Renal cortical epithelial cell (primary cell): ENCODE measurements at places on chromosomes 2 and 18. TPM values are rescaled to one million over a fixed set of nuclear protein-coding genes. Genes with fewer than 3 reads are reported as not detected.

GRCh38 chr18:44679914-44680272 lies 795 bp upstream of the SETBP1 start:
- no peak for DNase-seq

PLCL1 gene
- under 0.01 and 1.2 TPM in 2 replicates for total RNA-seq

FARSB gene
- total RNA-seq, result 9.3 and 12.3 TPM in 2 replicates

- no peak for DNase-seq
These were observed 144.4 kb downstream of the MBP start for GRCh38 chr18:76988031-76988826.

DNA sequence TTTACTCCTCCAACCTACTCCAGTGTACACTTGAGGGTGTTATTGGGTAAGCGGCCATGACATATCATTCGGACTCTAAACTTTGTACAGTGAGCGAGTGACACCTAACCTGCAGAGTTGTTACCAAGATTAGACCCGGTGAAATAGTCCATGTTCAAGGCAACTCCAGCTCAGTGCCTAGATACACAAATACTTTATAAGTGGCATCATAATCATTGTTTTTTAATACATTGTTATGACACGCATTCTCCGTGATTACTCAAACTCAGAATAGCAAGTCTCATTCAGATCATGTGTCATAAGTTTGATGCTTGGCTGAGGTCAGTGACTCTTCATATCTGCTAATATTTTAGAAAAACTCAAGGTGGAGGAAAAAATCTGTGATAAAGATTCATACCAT lies 597.8 kb downstream of the DCC start:
- DNase-seq, result no peak

TCF7L1 gene
- 0.52 and 1.4 TPM in 2 replicates for total RNA-seq

SP140 gene
- 4.3 and 5.3 TPM in 2 replicates for total RNA-seq

PDK1 gene
- 19.5 and 30.7 TPM in 2 replicates for total RNA-seq

- DNase-seq, result peak; percentile 69
These were observed 12.7 kb downstream of the RMC1 start for GRCh38 chr18:23515911-23516546.

DNA sequence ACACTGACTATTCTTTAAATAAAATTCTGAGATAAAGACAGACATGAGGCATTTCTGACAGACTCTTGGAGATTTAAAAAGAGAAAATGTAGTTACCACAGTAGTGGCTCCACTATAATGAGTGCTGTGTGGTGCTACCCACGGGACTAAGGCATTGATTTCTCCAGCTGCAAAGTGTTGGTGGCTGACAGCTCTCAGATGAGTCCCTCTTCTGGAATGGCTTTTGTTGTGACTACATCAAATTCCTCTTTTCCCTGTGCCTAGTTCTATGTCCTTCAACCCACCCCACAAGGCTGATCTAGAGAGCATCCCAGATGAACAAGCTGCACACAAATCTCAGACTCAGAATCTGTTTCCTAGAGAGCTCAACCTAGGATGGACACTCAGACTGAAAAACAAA lies 884.8 kb upstream of the ZEB2 start:
- DNase-seq, result no peak

- no peak for DNase-seq
These were observed 226.8 kb upstream of the PXDN start for GRCh38 chr2:1971124-1971523.

- no peak for DNase-seq
These were observed 191.1 kb upstream of the ALKAL2 start for GRCh38 chr2:479031-479430.

- DNase-seq, result no peak
These were observed 3.7 kb downstream of the FTCDNL1 start for GRCh38 chr2:199847181-199847864.

DNA sequence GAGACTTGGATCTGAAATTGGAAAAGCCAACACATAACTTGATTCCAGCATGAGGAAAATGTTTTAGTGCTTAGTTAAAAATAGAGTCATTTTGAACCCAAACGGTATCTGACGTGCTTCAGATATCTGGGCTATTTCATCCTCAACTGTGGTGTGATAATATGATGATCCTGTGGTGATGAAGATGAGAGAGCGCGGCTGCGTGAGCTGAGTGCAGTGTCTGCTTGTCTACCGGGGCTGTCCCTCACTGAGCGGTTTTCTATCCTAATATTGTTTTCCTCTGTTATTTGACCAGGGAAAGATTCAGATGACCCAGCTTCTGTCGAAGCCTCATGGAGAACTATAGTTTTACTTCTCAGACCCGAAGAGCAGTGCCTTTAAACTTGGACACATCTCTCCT lies 5.8 kb downstream of the TWIST2 start:
- DNase-seq, result no peak

GRCh38 chr2:132439703-132440398 lies 23.2 kb downstream of the GPR39 start:
- DNase-seq, result peak; percentile 81

- DNase-seq, result no peak
These were observed 42.9 kb downstream of the NCK2 start for GRCh38 chr2:105787376-105788318.

IL1F10 gene
- not detected in 2 replicates for total RNA-seq

DNA sequence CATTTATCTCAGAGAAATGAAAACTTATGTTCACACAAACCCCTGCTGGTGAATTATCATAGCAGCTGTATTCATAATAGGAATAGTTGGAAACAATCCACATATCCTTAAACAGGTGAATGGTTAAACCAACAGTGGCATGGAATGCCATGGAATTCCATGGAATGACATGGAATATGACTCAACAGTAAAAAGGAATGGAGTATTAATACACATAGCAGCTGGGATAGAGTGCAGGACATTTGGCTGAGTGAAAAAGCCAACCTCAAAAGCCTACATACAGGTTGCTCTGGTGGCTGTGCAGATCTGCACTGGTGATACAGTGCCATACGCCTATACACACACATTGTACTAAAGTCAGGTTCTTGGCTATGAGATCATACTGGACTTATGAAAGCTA lies 69.5 kb downstream of the FAM168B start:
- DNase-seq, result no peak

- DNase-seq, result no peak
These were observed 11.7 kb upstream of the CXCR4 start for GRCh38 chr2:136129601-136130000.

- no peak for DNase-seq
These were observed 146.3 kb downstream of the TGIF1 start for GRCh38 chr18:3596324-3596636.

SLC39A6 gene
- total RNA-seq, result 102 and 165 TPM in 2 replicates

CKAP2L gene
- total RNA-seq, result 0.40 and 4.2 TPM in 2 replicates

DNA sequence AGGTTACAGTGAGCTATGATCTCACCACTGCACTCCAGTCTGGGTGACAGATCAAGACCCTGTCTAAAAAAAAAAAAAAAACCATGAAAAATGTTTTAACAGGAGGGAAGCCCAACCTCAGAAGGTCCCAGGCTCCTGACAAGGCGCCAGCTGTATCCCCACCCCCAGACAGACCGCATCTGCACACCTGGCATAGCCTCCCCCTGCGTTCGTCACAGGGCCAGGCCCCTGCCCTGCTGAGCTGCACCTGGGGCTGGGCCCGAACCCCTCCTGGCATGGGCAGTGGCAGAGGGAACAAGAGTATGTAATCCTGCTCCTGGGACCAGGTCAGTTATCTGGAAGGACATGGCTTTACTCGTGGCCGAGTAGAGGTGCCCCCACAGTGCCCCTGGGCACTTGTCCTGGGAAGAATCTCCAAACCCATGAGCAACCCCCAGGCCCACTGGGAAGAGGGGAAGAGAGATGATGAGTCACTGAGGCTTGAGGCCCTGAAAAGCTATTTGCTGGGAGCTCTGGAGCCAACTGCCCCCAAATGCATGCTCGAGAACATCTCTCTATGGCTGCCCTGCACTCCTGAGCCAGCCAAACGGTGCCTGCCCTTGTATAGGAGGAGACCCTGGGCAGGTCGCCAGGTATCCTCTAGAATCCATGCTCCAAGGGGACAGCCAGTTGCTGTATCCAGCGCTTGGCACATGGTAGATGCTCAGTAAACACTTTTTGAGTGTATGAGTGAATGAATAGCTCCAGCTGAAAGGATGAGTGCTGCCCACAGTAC lies 265.5 kb downstream of the ATAD2B start:
- DNase-seq, result no peak

DNA sequence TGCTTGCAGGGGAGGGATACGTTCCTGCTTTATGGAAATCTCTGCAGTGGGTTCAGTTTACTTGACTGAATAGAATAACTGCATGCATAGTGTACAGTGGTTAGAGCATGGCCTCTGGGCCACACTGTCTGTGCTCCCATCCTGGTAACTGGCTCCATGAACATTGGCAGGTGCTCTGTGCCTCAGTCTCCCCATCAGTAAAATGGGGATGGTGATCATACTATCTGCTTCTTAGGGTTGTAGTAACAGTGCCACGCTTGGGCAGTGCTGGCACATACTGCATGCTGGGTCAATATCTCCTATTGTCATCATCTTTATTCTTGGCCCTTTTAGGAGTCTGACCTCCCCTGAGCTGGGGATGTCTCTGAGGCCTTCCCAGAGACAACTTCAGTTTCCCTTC lies 117.3 kb downstream of the CTIF start:
- no peak for DNase-seq

DNA sequence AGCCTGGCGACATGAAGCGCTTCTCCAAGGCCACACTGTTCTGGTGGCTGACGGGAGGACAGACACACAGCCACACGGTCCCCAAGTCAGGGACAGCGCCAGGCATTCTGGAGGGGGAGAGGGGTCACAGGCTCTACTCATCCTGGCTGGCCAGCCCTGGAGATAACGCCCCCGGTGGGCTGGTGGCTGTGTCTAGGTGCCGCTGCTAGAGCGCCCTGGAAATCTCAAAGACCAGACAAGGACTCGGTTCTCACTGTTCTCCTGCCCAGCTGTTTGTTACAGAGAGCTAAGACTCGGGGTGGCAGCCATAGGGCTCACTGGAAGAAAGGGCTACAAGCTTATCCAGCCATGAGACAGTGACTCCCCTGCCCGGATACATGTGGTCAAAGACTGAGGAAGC lies 72.0 kb downstream of the KCNF1 start:
- DNase-seq, result no peak

GRCh38 chr2:138615257-138615656 lies 113.7 kb downstream of the SPOPL start:
- DNase-seq, result peak; percentile 97

SCN1A gene
- not detected in 2 replicates for total RNA-seq

- DNase-seq, result no peak
These were observed 195.5 kb downstream of the ANKRD30BL start for GRCh38 chr2:131966256-131966655.

GRCh38 chr2:144459286-144459685 lies 60.6 kb downstream of the ZEB2 start:
- no peak for DNase-seq

DNA sequence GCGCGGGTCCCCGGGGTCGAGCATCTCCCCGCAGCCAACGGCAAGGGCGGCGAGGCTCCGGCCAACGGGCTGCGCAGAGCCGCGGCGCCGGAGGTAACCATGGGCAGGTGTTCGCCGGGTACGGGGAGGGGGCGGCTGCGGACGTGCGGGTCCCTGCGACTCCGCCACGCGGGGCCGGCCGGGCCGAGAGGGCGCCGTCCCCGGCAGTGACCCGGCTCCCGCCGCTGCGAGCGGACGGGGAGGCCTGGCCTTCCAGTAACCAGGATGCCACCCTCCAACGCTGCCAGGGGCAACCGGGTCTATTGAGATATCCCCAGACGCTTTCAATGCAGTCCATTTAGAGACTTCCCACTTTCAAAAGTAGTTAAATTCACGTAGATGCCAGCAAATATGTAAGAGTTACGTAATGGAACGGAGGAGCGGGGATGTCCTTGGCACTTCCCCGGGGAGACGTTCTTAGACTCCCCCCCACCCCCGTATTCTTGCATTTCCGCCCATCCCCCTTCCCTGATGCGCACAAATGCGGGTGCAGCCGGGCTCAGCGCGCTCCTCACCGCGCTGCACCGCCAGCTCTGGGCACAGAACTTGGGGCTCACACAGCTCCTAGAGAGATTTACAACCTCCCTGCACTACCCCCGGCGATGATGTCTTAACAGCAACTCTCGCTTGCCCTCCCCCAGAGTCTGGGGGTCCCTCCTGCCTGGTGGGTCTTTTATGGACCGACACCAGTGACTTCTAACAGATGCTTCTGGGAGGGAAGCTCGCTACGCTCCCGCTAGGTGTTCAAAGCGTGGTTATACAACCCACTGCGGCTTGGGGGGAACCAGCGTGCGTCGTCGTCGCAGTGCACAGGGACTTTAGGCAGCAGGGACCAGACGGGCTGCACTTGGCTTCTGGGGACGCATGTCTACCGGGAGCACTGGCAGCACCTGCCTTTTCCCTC lies 657 bp downstream of the SGPP2 start:
- DNase-seq, result no peak
